ENCODE measurements at places on chromosomes 16 and 17.

DNA sequence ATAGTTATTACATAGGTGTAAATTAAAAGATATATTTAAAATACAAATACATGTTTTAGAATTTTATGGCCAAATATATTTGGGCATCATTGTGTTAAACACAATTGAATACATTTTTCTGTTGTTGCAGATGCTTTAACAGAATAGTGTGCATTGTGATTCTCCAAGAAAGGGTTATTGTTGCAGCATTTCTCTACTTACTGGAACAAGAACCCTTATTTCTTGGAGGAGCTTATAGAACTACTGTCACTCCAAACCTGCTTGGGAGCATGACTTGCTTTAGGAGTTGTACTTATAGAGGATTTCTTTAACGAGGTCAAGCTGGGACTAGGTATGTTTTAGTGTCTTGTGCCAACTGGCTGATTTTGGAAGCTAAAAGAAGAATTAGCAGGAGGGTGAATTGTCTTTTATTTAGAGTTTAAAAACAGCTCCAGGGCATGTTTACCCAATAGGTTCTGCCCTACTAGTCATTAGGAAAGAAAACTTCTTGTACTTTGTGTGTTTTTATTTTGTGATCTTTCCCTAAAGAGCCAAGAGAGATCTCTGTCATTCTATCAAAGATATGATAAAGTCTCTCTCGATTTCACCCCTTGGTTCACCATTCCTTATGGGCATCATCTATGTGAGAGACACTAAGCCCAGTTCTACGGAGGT lies 279.8 kb upstream of the SALL1 start:
- no peak for DNase-seq

DNA sequence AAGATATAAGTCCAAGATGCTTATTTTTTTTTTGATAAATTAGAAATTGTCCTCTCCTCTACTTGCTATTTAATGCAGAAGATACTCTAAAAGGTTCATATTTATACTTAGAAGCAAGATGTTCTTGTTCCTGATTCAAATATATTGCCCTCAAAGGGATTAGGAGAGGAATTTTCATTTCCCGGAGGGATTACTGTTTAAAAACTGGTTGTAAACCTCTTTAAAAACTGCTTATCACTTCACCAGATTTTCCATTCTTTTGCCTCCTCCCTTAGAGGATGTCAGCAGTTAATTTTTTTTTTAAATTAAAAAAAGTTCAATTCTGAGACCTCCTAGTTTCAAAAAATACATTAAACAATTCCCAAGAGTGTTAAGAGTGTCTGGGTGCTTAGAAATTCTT lies 2.8 kb downstream of the TENT4B start:
- no peak for DNase-seq

GRCh38 chr17:55067697-55068439 lies 99.3 kb downstream of the STXBP4 start:
- peak; percentile 50 for DNase-seq

DNA sequence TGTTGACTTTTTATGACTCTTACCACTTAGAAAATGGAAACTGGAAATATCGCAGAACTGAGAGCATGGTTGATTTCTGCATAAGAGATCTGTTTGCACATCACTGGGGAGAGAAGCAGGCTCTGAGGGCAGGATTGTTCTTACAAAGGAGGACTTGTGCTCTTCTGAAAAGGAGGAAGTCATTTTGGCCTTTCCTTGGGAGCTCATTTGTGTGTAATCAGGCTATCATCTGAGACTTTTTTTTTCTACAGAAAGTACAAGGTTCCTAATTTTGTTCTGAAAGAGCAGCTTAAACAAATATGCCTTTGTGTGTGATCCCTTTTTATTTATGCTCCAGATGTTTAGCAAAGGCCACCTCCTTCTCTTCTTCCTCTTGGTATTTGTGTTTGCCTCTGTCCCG lies 145.7 kb upstream of the CACNG5 start:
- no peak for DNase-seq

- DNase-seq = no peak
These were observed 16.5 kb downstream of the GPT2 start for GRCh38 chr16:46900455-46901235.

DNA sequence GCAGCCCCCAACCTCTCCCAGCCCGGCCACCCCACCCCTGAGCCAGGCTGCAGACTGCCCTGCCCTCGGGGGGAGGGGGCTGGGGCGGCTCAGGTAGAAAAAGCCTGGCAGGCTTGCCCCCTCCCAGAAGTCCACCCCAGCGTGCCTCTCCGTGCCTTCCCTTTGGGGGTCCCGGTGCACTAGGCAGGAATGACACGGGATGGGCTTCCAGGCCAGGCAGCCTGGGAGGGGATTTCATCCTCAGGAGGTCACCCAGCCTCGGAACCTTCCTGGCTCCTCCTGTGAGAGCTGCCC lies 185.0 kb downstream of the NTN1 start:
- no peak for DNase-seq

- DNase-seq = no peak
These were observed 7.3 kb upstream of the NR1D1 start for GRCh38 chr17:40107522-40108174.

DNA sequence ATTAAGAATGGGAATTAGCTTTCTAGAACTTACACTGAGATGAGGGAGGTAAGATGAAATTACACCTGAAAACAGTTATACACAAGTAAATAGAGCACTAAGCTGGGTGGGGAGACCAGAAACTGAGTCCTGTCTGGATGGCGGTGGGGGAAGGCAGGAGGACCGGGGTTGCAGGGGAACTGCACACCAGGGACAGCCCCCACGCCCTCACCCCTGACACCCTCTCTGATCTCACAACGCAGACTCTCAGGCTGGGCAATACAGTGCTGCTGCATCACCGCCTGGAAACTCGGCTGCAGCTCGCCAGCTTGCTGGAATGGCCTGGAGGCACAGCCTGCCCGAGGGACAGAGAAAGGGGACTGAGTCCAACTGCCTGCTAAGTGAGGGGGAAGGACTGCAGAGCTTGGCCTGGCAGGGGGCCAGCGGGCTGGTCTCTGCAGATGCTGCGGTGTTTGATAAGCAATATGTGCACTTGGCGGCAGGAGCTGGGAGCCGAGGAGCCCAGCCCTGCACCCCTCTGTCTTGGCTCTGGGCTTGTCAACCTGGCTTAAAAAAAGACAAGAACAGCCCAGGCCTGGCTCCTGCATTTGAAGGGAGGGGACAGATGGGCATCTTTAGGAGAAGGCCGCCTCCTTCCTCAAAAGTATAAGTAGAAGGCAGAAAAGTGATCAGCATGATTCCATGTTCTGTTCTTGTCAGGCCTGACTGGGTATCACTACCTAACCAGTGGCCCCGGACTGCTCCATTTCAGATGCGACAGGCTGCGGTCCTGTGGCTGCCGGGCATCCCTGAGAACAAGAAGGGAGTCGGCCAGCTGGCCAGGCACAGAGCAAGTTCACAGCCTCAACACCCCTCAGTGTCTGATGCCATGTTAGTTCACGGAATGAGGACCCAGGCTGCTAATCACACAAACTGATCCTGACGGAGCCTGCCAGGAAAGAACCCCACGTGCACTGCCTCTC lies 30.2 kb downstream of the SPHK1 start:
- DNase-seq = peak; percentile 44

DNA sequence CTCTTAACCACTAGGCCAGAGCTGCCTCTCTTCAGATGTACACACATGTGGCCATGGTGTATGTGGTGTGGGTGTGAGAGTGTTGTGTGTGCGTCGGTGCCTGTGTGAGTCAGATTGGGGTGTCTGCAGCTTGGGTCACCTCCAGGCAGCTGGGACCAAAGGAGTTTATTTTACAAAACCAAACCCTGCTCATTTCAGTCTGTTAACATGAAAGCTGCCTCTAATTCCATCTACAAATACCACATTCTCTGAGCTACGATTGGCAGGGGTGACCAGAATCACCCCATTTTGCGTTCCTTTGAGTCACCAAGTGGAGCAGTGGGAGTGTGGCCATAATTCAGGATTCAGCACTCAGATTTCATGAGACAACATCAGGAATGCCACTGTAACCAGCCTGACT lies 105.3 kb downstream of the IRX5 start:
- DNase-seq = peak; percentile 57
